ENCODE measurements at places on chromosomes 1 and 21. TPM values are rescaled to one million over a fixed set of nuclear protein-coding genes. Genes with fewer than 3 reads are reported as not detected.

- DNase-seq: no peak
Observed at GRCh38 chr1:43552059-43552742, 21.5 kb downstream of the PTPRF start.

DNA sequence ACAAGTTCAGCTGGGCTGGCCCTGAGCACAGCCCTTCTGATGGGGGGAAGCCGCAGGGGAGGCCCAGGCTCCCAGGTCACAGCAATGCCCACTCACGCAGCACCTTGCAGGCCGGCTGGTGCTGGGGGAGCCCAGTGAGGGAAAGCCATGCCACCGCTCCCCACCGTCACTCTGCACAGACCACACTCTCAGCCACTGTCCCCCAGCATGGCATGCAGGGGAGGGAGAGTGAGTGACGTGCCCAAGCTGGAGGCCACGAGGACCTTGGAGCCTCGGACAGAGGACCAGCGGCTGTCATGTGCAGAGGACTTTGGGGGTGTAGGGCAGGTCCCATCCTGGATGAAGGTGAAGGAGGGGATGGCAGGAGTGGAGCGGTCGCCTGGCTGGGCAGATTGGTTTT, 25.1 kb downstream of the SLC45A1 start:
- no peak for DNase-seq

DNA sequence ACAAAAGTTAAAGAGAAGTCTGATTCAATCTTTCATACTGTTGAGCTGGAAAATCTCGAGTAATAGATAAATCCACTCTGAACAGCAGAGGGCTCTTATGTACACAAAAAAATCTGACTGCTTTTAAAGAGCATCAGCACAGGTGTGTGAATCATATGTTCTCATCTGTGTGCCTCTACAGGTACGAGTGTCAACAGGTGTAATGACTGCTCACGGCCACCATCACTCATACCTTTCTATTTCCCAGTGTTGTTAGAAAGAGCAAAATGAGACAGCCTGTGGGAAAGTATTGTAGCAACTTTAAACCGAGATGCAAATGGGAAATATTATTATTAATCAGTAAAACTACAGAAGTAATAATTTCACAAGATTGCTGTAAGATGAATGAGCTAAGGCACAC, 49.0 kb upstream of the SCAF4 start:
- DNase-seq: no peak

DNA sequence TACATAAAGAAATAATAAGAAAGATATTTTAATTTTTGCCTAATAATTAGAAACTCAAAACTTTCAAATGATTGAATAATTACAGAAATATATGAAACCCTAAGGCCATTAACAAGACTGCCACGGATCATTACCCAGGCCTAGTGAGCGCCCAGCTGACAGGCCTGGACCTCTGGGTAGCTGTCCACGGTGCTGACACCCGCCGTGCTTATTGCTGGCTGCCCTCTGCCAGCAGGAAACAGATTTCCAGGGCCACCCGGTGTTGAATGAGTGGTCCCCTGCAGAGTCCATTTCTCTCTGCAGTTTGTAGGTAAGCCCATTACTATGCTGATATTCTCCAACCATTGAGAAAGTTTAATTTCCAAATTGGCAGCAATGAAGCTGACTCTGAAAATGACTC, 254.4 kb upstream of the GJB5 start:
- no peak for DNase-seq

GRCh38 chr1:243421784-243422183, 165.9 kb downstream of the SDCCAG8 start:
- no peak for DNase-seq

DNA sequence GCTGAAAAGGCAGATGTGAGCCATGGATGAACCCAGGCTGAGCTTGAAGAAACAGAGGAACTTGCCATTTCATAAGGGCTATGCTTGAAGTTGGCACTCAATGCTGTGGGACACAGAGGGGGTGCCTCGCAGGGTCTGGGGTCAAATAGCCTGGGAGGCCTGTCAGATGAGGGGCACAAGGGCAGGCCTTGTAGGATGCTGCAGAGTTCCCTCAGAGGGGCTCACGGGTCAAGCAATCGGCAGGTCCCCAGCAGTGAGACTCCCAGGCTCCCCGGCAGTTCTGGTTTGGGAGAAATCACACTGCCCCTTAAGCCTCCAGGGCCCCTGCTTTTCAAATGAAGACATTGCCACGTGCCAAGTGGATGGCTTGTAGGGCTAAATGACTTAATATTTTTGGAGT, 116.7 kb upstream of the GRIK3 start:
- DNase-seq: peak; percentile 12

The C4BPB gene
- not detected for total RNA-seq

The VSIG8 gene
- not detected for total RNA-seq

The GABRD gene
- total RNA-seq: not detected

The OR2T34 gene
- total RNA-seq: not detected

Measured in ascending aorta (tissue), 2 donors.